Activated T-cell treated with anti-CD3 and anti-CD28 coated beads for 24 hours (primary cell): ENCODE measurements at places on chromosomes 13 and 19.

- peak; percentile 16 for DNase-seq
These were observed 726 bp upstream of the UFM1 start for GRCh38 chr13:38348861-38349389.

GRCh38 chr19:13902993-13903555 is 2.8 kb downstream of the BRME1 start:
- no peak for DNase-seq

GRCh38 chr13:47475441-47475948 is 525.6 kb downstream of the SUCLA2 start:
- no peak for DNase-seq

DNA sequence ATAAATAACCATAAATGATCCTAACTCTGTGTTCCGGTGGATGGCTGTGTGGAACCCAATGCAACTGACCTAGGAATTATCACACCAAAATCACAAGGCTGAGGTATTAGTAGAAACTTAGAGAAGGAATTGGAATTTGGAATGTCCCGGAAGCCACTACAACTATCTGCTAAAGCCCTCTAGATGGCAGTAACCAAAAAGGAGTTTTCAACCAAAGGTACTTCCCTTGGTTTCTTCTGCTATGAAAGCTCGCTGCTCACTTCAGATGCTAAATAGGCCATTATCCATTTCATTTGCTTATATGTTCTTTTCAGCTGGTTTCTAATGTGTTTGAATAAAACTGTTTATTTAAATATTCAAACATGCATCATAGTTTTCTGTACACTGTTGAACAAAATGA is 1589.1 kb upstream of the SPRY2 start:
- DNase-seq = no peak

- no peak for DNase-seq
These were observed 1.3 kb upstream of the RDH8 start for GRCh38 chr19:10011974-10012373.

GRCh38 chr19:10013834-10014618 is 743 bp downstream of the RDH8 start:
- DNase-seq = no peak

DNA sequence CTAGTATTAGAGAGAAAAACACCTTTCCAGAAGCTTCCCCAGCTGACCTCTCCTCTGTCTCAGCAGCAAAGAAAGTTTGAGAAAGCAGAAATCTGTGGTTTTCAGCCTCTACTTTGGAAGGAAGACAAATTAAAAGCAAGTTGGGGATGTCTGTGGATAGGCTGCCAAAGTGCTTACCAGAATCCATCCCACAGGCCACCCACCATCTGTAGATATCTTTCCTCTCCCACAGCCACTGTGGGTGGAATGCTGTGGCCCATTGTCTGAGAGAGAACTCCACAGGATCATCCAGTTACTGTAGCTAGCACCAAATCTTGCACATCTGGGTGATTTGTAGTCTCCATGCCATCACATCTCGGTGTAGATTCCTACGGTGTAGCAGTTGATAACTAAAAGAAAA is 133.5 kb downstream of the DNAJC15 start:
- DNase-seq = no peak

GRCh38 chr13:110944121-110944967 is 29.5 kb upstream of the ANKRD10 start:
- peak; percentile 31 for DNase-seq

- DNase-seq = no peak
These were observed 11.8 kb downstream of the SH3GL1 start for GRCh38 chr19:4388337-4389063.

- no peak for DNase-seq
These were observed 1.5 kb downstream of the PHF11 start for GRCh38 chr13:49497272-49497671.

- DNase-seq = no peak
These were observed 2.4 kb downstream of the FBN3 start for GRCh38 chr19:8146877-8147581.

GRCh38 chr13:62593804-62594203 is 1178.2 kb upstream of the PCDH20 start:
- no peak for DNase-seq

DNA sequence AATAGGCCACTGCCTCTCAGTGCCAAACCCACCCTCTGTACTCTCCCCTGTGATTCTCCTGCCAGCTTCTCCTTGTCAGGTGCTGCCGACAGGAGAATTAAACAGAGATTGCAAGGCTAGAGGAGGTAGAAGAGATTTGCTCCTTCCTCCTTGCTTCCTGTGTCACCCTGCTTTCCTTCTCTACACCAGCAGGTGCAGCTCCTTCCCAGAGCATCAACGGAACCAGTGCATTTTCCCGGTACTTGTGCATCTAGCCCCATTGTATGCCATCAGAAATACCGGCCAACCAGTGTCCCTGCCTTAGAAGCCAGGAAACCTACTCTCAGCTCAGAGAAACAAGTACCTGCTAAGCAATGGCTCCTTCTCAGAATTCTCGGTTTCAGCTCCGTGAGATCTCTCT is 253.2 kb downstream of the SUCLA2 start:
- no peak for DNase-seq

- DNase-seq = no peak
These were observed 201.6 kb downstream of the SLITRK5 start for GRCh38 chr13:87872813-87873212.

- DNase-seq = no peak
These were observed 306.5 kb downstream of the DLEU7 start for GRCh38 chr13:50537029-50537428.

DNA sequence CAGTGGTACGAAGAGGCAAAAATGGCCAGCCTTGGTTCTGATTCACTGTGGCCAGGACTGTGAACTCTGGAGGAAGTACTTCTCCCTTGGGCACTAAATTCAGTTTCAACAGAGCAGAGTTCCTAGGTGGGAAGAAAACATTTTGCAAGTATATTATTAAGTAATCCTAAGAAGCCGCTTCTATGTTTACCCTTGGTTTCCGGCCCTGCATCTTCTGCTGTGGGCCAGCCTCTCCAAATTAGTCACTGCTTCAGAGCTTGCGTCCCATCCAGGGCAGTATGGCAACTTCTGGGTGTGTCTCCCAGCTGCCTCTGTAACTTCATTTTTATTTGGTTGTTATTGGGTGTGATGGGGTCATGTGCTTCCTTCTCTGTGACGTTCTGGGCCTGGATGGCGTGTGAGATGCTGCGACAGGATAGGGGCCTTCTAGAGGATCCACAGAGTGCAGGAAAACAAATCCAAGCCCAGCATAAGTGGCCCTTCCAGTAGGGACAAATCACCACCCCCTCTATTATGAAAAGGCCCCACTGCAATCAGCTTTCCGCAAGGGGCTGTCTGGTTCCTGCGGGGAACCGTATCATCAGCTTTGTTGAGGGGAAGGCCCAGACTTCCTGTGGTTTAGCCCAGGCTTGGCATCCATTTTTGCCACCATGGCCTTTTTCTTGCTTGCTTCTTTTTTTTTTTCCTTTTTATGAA is 55.1 kb upstream of the C1QTNF9 start:
- DNase-seq = no peak

- DNase-seq = no peak
These were observed 70.9 kb downstream of the KCTD12 start for GRCh38 chr13:76815344-76815743.

DNA sequence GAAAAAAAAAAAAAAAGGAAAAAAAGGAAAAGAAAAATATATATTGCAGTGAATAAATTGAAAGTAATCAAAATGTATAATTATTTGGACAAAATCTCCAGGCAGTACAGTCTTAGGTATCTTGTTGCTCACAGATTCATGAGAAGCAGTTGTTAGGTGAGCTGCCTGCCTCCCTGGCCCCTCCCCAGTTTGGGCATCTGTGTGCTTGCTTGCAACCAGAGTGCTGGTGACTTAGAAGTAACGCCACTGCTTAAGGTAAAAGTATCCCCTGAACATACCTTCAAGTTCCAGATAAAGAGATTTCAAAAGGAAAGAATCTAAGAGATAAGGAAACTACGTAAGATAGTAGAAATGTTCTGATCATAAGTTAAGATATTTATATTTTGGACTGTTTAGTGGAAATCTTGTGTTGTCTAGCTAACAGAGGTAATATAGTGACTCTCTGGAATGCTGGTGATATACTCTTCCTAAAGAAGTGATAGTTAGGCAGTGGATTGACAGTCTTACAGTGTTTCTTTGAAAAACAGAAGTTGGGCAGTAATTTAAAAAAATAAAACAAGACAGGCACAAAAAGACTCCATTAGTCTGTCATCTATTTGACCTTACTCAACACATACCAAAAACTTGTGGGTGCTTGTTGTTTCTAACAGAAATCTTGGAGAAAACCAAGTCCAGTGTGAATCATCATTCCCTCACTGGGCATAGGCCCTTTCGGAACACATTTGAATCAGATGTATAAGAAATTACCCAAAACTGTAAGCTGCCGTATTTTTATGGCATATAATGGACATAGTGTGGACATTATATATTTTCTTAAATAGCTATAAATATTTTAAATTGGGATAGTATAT is 38.3 kb upstream of the KCTD4 start:
- DNase-seq = no peak

- DNase-seq = no peak
These were observed 61.8 kb downstream of the OLFM4 start for GRCh38 chr13:53090461-53090860.

- no peak for DNase-seq
These were observed 224.2 kb upstream of the MAB21L1 start for GRCh38 chr13:35700671-35701070.

- DNase-seq = no peak
These were observed 169.3 kb downstream of the COL4A1 start for GRCh38 chr13:110137680-110138009.

DNA sequence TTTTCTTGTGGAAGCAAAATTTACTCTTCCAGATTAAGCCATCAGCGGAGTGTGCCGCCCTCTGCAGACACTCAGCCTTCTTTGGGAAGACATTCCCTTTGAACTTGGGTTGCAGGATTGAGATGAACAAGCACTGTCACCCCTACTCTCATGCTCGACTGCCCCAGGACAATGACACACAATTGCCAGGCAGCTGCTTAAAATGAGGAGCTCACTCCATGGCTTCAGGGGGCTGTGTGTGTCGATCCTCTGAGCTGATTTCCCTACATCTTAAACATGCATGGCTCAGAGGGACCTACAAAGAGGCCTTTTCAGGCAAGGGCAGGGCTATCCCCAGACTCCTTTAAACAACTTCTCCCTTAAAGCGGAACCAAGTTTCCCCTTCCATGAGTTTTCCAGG is 107.5 kb upstream of the MBNL2 start:
- no peak for DNase-seq

DNA sequence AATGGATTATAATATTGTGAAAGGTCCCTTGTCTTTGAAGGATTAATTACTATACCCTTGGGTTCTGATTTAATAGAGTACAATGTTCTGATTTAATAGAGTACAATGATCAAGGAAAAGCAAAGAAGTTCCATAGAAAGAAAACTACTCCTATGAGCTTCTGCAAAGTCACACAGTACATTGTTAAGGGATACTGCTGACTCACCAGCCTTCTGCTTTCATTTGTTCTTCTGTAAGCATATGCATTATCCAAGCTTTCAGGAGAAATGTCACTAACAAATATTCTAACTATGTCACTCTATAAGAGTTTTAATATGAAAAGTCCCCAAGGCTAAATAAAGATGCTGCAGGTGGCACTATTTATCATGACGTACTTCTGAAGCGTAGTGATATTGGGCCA is 396.7 kb downstream of the RFC3 start:
- no peak for DNase-seq

- DNase-seq = no peak
These were observed 5.6 kb downstream of the GFY start for GRCh38 chr19:49430678-49431329.

DNA sequence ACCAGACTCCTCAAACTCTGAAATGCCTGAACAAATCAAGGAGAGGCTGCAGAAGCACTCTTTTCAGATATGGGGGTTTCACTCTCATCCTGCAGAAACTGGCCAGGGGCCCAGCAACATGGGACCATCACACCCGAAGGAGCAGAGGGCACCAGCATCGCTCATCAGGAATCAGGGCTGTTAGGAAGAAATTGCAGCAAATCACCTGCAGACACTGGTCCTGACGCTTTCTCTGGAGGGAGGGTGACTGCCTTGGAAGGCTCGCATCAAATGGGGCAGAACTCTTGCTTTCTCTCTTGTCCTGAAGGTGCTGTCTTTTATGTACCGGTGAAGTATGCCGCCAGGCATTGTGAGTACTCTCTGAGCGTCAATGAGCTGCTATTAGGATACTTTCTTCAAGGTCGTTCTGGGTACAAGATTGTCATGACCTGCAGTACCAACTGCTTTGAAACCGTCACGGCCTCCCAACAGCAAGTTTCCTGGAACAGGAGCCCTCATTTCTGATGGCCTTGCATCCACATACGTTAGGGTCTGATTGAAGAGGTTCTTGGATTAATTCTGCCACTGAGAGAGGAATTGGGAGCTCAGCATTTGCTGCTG is 155.7 kb upstream of the SOX1 start:
- DNase-seq = no peak

GRCh38 chr13:71876648-71877255 is 9.7 kb upstream of the DACH1 start:
- DNase-seq = no peak

GRCh38 chr13:73910733-73911132 is 223.5 kb downstream of the KLF12 start:
- DNase-seq = no peak

- no peak for DNase-seq
These were observed 3.0 kb upstream of the NANOS2 start for GRCh38 chr19:45917421-45918091.

GRCh38 chr19:27773318-27774094 is 1439.4 kb downstream of the UQCRFS1 start:
- no peak for DNase-seq

DNA sequence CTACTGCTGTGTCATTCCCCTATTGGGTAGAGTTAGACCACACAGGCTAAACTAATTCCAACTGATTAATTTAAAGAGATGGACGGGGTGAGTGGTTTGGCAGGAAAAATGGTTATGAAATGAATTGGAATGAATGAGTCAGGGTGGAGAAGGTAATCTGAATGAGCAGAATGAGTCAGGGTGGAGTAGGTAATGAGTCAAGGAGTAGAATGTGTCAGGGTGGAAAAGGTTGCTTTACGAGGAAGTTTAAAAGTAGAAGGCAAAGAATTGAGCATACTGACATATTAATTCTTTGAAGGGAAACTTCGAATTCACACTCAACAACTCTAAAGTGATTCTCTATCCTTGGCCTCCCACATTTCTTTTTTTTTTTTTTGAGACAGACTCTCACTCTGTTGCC is 12.7 kb upstream of the ZNF121 start:
- no peak for DNase-seq

DNA sequence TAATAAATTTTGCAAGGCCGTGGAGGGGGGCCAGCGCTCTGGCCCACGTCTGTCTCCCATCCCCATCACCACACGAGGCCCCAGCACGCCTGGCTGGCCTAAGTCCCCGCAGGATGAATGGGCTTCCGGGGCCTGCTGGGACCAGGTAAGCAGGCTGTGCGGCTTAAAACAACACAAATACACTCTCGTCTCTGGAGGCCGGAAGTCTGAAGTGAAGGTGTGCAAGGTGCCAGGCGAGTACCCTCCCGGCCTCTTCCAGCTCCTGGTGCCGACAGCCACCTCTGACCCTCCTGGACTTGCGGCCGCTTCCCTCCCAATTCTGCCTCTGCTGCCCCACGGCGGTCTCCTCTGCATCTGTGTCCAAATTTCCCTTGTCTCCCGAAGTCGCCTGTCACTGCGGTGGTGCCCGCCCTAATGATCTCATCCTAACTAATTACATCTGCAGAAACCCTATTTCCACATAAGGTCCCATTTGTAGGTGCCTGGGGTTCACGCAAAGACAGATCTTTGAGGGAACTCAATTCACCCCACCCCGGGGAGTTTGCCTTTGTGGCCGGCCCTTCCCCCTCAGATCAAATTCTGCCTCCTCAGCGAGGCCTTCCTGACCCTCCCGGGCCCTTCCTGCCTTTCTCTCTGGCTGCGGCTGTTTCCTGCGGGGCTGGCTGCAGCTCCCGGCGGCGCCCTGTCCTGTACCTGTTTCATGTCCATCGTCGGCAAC is 8.1 kb upstream of the PTBP1 start:
- DNase-seq = no peak
